ENCODE measurements at places on chromosomes 7 and 10.

GRCh38 chr7:83101530-83101929 lies 61.2 kb downstream of the PCLO start:
- no peak for DNase-seq

- no peak for DNase-seq
These were observed 39.6 kb downstream of the COPG2 start for GRCh38 chr7:130628901-130629300.

GRCh38 chr10:113517901-113518260 lies 35.0 kb upstream of the HABP2 start:
- DNase-seq = no peak

GRCh38 chr7:141708351-141708750 lies at the start of gene WEE2:
WEE2 (plus strand) TSS chr7:141708353; CDS start chr7:141708759, 406 bp downstream.
- no peak for DNase-seq

GRCh38 chr7:112929421-112929820 lies 139.2 kb upstream of the TMEM168 start:
- no peak for DNase-seq

DNA sequence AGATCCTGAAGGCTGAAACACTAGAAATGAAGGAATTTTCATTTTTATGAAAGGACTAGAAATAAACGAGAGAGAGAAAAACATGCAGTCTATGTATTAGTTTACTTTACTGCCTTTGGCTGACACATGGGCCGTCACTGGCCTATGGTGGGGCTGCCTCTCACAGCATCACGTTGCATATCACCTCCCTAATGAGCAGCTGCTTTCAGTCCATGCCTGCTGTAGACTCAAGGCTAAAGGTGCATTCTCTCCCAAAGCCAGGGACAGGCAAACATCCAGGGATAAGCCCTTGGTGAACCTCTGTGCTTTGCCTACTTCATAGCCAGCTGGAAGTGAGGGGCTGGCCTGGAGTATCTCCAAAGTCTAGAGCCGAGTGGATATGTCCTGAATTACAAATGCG lies 359.4 kb downstream of the GPAM start:
- DNase-seq = no peak

DNA sequence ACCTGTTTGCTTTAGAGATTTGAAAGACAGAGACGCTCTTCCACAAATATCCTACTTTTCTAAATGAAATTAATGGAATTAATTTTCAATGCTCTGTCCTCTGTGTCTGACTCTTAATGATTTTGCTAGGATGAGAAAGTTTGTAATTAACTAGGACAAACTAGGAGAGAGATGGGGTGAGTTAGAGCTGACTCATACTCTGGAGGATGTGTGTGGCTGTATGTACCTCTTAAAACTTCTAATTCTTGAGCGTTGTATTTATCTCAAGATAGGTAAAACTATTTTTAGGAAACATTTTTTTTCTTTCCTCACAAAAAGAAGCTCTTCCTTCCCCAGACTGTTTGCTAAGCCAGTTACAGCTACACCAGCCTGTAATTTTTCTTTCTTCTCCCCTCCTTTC lies 178.8 kb upstream of the ANKRD30A start:
- no peak for DNase-seq

- DNase-seq = no peak
These were observed 17.8 kb downstream of the KCP start for GRCh38 chr7:128892521-128893250.

GRCh38 chr10:93435621-93436397 lies 46.3 kb downstream of the MYOF start:
- DNase-seq = peak; percentile 35

DNA sequence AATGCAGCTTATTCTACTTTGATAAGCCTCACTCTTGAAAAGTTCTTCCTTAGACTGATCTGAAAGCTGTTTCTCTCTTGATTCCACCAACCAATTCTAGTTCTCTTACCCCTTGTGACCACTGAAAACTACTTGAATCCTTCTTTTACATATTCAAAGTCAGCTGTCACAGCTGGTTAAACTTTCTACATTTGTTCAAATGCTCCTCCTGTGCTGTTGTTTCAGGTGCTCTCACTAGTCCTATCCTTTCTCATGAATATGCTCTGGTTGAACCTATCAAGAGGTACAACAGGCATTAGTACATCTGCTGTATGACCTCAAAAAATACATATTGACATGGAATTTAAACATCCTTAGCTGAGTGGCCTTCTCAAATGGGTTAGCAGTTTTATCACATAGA lies 91.5 kb downstream of the MYO3A start:
- DNase-seq = no peak

GRCh38 chr7:102272075-102272916 lies 14.4 kb upstream of the SH2B2 start:
- DNase-seq = peak; percentile 65

DNA sequence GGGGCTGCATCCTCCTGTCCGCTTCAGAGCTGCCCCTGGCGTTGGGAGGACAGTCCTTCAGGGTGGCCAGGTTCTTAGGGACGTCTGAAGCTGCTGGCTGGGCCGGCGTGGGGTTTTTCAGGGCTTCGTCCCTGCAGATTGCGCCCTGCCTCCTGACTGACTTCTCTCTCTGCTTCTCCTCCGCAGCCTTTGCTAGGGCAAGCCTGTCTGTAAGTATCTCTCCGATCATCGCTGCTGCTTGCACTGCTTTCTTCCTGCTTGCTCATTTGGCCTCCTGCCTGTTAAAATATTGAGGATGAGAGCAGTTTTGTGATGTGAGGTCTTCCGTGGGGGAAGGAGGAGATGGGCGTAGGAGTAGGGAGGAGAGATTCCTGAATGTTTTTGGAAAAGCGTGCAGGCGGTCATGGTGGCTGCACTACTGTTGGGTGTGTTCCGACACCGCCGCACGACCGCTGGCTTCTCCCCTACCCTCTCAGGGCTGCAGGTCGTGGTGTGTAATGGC lies 25.3 kb downstream of the PFKFB3 start:
- DNase-seq = no peak

DNA sequence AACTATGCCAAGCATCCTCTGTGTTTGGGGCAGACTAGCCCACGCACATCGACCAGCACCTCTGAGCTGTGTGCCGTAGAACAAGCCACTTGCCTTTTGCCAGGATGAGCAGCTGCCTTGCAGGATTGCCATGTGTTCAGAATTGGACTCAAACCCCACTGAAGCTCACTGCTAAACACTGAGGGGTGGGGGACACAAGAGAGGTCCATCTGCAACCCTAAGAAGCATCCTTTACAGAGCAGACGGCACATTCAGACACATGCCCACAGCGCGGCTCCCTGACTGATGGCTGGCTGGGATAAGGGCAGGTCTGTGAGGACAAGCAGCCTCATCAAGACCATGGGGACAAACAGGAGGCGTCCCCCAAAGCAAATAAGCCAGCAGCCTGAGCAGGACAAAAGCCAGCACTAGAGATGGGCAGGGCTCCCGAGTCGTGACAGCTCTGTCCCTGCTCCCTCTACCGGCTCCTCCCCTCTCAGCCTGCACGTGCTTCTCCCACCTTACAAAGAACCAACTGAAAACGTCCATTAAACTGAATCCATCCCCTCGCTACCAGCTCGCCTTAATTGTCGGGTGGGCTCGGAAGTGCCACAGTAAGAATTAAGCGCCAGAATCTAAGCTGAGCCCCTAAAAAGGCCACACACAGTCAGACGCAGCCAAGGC lies 114.2 kb downstream of the PRKAG2 start:
- no peak for DNase-seq

- DNase-seq = peak; percentile 22
These were observed 714 bp upstream of the KCND2 start for GRCh38 chr7:120272261-120272660.

- DNase-seq = peak; percentile 76
These were observed 24.5 kb upstream of the EEPD1 start for GRCh38 chr7:36128448-36129047.

GRCh38 chr10:33566001-33566400 lies 231.5 kb upstream of the NRP1 start:
- DNase-seq = no peak

DNA sequence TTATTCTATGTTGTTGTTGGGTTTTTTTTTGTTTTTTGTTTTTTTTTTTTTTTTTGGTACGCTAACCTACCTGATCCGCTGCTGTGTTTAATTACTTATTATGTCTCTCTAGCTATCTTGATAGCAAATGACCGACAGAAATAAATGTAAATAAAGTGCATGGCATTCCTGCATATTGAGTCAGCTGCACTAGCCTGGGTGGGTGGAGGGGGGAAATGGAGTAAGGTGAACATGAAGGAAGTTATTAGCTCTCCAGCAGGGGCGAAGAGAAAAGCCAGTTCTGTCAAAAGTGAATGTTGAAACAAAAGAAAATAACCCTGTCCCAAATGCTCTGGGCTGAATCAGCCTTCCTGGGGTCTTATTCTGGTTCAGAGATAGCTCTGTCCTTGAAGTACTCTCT lies 210.7 kb upstream of the MDFIC start:
- no peak for DNase-seq

- DNase-seq = no peak
These were observed 37.9 kb upstream of the MTPAP start for GRCh38 chr10:30386801-30387588.

DNA sequence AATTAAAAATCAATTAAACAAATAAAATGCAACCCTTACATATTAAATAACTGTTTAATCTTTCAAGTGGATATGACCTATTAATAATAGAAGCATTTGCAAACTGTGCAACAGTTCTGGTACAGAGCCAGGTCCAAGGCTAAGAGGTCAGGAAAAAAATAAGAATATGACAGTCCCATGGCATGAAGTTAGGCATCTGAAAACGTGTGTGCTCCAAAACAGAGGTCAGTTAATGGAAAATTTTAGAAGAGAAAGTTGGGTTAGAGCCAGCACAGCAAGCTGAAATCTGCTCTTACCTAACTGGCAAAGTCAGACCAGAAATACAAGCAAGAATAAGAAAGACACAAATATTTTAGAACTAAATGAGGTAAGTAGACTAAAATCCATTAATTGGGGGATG lies 757.7 kb downstream of the GRM8 start:
- no peak for DNase-seq

DNA sequence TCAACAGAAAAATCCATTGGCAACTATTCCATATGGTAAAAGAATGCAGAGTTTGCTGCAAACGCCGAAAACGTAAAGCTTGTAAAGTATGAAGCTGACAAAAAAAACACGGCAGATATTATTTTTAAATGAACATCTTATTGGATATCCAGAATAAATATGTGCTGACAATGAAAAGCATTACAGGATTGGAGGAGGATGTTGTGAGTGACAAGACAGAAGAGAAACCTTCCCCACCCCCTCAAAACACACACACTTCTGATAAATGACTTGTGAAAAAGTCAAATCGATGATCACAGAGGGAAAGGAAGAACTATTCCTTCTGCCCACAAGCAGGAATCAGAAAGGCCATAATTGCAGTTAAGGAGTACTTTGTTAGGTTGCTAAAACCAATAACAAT lies 14.6 kb downstream of the FAM131B start:
- DNase-seq = no peak

DNA sequence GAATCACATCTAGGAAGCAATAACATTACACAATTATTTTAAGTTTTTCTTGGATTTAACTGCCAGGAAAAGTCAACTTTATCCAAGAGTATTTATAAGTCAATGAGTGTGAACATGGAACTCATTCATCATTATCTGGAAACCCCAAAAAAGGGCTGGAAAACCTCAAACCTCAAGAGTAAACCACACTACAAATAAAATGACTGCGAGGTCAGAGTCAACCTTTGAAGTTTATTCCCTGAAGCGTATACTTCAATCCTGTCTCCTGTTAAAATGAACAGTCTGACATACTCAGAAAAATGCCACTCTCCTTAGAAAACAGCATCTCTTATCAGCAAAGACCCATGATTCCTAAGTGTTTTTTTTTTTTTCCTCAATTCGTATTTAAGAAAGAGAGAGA lies 86.5 kb downstream of the RELN start:
- no peak for DNase-seq

DNA sequence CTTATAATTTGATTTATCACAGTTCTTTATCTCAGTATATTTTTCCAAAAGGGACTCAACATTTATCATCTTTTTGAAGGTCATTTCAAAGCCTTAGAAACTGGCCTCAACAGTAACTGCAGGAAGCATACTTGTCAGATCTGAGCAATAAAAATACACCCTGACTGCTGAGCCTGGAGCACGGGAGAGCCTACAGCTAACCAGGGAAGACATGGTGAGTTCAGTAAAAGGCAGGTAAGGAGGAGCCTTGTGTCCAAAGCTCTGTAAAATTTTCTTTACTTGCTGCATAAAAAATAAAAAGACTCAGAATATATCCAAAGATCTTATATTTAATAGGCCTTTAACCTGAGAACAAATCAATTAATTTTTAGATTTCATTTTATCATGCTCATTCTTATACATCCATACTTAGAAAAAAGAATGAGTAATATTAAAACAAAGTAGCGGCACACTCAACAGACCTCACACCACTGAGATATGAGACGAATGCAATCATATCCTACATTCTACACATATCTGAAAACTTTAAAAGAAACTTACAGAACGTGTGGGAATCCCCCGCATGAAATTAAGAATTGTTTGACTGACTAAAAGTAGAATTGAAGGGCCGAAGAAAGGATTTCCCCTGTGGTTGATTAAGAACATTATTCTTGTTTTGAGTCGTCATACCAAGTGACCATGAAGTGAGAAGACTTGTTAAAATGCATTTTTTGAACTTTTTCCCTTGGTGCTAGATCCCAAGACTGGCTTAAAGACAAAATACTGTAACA lies 296.4 kb upstream of the MKLN1 start:
- no peak for DNase-seq

DNA sequence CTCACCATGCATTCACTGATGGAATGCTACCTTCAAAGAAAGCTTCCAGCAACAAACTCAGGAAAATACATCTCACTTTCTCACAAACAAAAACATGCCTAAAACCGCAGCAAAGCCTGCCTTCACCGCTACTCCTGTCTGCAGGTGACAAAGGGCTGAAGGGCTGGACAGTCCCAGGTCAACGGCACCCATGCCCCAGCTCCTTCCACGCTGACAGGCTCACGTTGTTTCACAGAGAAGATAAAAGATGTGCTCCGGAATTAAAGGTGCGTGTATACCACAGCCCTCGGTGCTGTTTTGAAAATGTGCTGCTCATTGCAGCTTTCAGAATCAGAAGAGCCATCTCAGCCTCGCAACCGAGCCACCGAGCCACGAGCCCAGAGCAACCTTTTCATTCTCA lies 445.0 kb downstream of the PTPRN2 start:
- DNase-seq = no peak

DNA sequence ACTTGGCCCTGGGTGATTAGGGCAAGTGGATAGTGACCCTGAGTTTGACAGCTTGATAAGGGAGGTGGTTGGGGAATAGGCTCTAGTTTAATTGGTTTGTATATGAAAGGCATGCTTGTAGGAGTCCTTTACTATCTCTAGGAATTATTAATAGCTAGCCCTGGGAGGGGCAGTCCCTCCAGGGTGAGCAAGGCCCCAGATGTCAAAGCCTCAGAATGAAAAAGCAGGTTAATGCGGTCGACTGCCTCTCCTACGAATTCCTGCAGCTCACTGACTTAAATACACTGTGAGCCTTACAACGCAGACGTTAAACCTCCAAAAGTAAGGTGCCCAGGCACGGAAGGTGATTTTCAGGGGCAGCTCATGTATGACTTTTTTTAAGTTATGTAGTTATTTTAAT lies 5.2 kb upstream of the BTBD16 start:
- no peak for DNase-seq

- no peak for DNase-seq
These were observed 26.7 kb upstream of the ZNF800 start for GRCh38 chr7:127419196-127419595.
